CD4-positive, alpha-beta T cell (primary cell): ENCODE measurements at places on chromosomes 2 and 18. TPM values are rescaled to one million over a fixed set of nuclear protein-coding genes. Genes with fewer than 3 reads are reported as not detected.

Gene CD207
- 0.25 TPM for total RNA-seq

Gene ME2
- total RNA-seq = 16.1 TPM

Gene CACNB4
- total RNA-seq = 0.20 TPM

Gene C2orf66
- not detected for total RNA-seq

Gene SERPINB12
- not detected for total RNA-seq

Gene KYNU
- total RNA-seq = 0.50 TPM

Gene METTL5
- total RNA-seq = 13.2 TPM

Gene SLC9A4
- not detected for total RNA-seq

DNA sequence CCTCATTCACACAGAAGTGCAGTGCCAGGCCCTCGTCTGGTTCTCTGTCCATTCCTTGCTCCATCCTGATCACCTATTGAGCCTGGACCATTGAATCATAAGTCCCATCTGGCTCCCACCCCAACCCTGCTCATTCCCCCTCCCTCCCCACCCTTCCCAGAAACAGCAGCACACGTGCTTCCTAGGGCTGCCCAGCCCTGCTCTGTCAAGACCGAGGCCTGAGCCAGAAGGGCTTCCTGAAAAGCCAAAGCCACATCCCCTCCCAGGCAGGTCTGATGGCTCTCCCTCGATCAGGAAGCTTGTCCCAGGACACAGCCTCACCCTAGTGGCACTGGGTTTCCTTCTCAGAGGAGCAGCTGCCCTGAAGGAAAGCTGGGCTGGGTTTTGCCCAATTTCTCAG lies 79.8 kb upstream of the FZD7 start:
- no peak overlapping the region for H3K27ac ChIP-seq
- no peaks in the 10 kb centered on the region for H3K27me3 ChIP-seq
- DNase-seq = no peak
- H3K4me3 ChIP-seq = no peak overlapping the region

- H3K36me3 ChIP-seq = peaks cover 36% of the 10 kb centered on the region
- H3K27ac ChIP-seq = no peak overlapping the region
- H3K27me3 ChIP-seq = no peaks in the 10 kb centered on the region
These were observed 1.4 kb upstream of the ANKRD39 start for GRCh38 chr2:96859099-96859649.

- no peaks in the 10 kb centered on the region for H3K36me3 ChIP-seq
- no peak overlapping the region for H3K27ac ChIP-seq
- peaks cover 28% of the 10 kb centered on the region for H3K4me1 ChIP-seq
- peak; percentile 36 for DNase-seq
- H3K4me3 ChIP-seq = no peak overlapping the region
These were observed 52.8 kb upstream of the IL1RL1 start for GRCh38 chr2:102258386-102259074.

DNA sequence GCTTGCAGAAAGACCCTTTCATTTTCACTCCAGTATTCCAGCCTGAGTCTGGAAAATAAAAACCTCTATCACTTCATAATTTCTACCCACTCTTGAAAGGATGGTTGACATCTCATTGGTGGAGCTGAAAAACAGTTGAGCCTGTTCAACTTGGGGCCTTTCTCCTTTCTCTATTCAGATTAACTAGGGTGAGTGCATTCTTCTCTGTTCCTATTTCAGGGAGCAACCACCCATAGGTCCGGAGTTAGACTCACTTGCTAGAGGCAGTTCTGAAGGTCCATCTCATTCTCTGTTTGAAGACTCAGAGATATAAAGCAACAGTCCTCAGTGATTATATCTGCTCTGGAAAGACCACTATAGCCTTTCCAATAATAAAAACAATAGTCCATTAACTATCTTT lies 167.9 kb upstream of the SPOPL start:
- no peak for DNase-seq
- H3K4me1 ChIP-seq = no peaks in the 10 kb centered on the region
- no peak overlapping the region for H3K4me3 ChIP-seq
- no peak overlapping the region for H3K27ac ChIP-seq
- H3K36me3 ChIP-seq = no peaks in the 10 kb centered on the region

- no peak for DNase-seq
- H3K36me3 ChIP-seq = no peaks in the 10 kb centered on the region
- no peak overlapping the region for H3K27ac ChIP-seq
- no peak overlapping the region for H3K4me3 ChIP-seq
- H3K27me3 ChIP-seq = no peaks in the 10 kb centered on the region
These were observed 21.7 kb downstream of the AKAIN1 start for GRCh38 chr18:5175378-5175777.

DNA sequence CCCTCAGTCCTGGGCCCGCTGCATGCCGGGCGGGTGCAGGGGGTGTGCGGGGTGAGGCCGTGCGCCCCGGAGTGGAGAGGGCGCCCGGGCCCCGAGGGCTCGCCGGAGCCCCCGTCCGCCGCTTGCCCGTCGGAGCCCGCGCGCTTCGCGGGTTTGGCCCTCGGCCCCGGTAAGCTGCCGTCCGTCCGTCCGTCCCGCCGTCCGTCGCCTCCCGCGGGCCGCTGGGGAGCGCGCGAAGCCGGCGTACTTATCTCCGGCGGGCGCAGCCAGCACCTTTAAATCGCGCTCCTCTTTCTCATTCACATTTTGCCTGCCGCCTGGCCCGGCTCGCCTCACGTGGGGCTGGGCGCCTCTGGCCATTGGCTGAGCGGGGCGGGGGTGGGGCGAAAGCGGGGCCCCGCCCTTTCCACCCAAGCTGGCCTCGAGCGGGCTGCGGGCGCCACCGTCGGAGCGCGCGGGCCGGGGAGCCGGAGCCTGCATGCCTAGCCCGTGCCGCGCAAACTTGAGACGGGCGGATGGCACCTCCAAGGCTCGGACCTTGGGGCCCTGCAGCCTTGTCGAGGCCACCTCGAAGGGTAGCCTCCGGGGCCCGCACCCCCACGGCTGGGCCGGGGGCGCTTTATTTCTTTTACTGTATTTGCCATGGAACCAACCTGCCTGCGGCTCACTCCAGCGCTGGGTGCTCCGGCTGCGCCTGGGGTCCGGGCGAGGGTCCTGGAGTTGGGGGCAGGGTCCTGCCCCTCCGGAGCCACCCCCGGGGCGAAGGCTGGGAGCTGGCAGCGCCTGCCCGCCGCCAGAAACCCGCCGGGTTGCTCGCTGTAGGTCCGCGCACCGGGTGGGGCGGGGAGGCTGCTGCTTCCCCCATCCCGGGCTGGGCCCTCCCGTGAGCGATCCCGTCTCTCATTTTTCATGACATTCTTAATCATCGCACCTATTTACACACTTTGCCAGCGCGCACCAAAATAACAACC lies at the start of gene GBX2:
Gene GBX2, minus strand, starts transcription at position 277 of the 971 bp plus-strand sequence. CDS start 415 bp downstream, outside the sequence.
- no peak for DNase-seq
- peaks cover 9% of the 10 kb centered on the region for H3K4me1 ChIP-seq
- H3K27ac ChIP-seq = no peak within 1 kb of the TSS
- peaks cover 88% of the 10 kb centered on the region for H3K27me3 ChIP-seq
- no peaks in the 10 kb centered on the region for H3K36me3 ChIP-seq

- no peak overlapping the region for H3K27ac ChIP-seq
- no peaks in the 10 kb centered on the region for H3K4me1 ChIP-seq
- no peak for DNase-seq
These were observed 14.9 kb downstream of the MRPS9 start for GRCh38 chr2:105052773-105053172.

- no peak overlapping the region for H3K27ac ChIP-seq
- H3K36me3 ChIP-seq = peaks cover 51% of the 10 kb centered on the region
- no peaks in the 10 kb centered on the region for H3K4me1 ChIP-seq
- H3K27me3 ChIP-seq = no peaks in the 10 kb centered on the region
- no peak for DNase-seq
- no peak overlapping the region for H3K4me3 ChIP-seq
These were observed 32.9 kb upstream of the TOGARAM2 start for GRCh38 chr2:28948160-28948559.

DNA sequence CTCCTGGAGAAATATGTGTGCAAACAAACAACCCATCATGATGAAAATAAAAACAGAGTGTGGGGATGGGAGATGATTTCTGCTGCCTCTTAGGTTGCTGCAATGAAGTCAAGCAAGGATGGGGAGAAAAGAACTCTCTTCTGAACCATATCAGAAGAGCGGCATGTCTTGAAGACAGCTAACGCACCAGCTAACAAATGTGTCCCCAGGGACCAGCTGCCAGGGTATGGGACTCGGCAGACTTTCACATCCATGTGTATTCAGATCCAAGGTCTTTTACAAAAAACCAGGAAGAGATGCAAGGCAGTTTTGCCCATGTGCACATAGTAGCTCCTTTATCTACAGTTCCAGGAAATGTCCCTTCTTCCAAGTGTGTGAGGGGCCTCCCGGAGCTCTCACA lies 125.4 kb downstream of the CLIP4 start:
- no peak overlapping the region for H3K27ac ChIP-seq
- H3K27me3 ChIP-seq = peaks cover 2% of the 10 kb centered on the region
- DNase-seq = no peak
- no peak overlapping the region for H3K4me3 ChIP-seq
- H3K4me1 ChIP-seq = no peaks in the 10 kb centered on the region

DNA sequence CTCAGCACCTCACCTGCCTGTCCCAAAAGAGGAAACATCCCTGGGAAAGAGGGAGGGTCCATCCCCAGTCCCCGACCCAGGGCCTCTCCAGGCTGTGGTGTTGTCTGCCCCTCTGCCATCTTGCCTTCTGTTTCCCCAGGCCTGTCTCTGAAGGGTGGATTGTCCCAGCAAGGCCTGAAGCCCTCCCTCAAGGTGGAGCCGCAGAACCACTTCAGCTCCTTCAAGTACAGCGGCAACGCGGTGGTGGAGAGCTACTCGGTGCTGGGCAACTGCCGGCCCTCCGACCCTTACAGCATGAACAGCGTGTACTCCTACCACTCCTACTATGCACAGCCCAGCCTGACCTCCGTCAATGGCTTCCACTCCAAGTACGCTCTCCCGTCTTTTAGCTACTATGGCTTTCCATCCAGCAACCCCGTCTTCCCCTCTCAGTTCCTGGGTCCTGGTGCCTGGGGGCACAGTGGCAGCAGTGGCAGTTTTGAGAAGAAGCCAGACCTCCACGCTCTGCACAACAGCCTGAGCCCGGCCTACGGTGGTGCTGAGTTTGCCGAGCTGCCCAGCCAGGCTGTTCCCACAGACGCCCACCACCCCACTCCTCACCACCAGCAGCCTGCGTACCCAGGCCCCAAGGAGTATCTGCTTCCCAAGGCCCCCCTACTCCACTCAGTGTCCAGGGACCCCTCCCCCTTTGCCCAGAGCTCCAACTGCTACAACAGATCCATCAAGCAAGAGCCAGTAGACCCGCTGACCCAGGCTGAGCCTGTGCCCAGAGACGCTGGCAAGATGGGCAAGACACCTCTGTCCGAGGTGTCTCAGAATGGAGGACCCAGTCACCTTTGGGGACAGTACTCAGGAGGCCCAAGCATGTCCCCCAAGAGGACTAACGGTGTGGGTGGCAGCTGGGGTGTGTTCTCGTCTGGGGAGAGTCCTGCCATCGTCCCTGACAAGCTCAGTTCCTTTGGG lies 47.2 kb downstream of the BOLA3 start:
- no peak overlapping the region for H3K4me3 ChIP-seq
- no peaks in the 10 kb centered on the region for H3K4me1 ChIP-seq
- H3K27ac ChIP-seq = no peak overlapping the region
- no peak for DNase-seq
- peaks cover 52% of the 10 kb centered on the region for H3K36me3 ChIP-seq

DNA sequence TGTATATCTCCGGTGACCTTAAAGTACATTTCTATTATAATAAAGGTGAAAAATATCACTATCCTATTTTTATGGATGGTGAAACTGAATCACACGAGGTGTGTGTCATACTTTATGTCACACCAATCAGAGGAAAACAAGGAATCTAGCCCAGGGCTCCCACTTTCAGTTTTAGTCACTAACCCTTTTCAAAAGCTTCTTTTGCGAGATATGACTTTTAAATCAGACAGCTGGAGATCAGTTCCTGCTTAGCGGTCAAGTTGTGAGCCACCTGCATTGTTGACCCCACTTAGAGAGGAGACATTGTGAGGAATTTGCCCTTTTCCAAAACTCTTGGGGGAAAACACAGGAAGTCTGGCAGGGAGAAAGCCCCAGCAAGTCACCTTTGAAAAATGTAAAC lies 70.5 kb downstream of the CPS1 start:
- H3K4me1 ChIP-seq = no peaks in the 10 kb centered on the region
- no peak for DNase-seq
- H3K36me3 ChIP-seq = no peaks in the 10 kb centered on the region
- H3K4me3 ChIP-seq = no peak overlapping the region
- no peak overlapping the region for H3K27ac ChIP-seq
- no peaks in the 10 kb centered on the region for H3K27me3 ChIP-seq

- H3K4me1 ChIP-seq = no peaks in the 10 kb centered on the region
- no peak overlapping the region for H3K4me3 ChIP-seq
- DNase-seq = no peak
- no peaks in the 10 kb centered on the region for H3K27me3 ChIP-seq
- H3K36me3 ChIP-seq = no peaks in the 10 kb centered on the region
These were observed 321.8 kb upstream of the SPRED2 start for GRCh38 chr2:65754219-65754618.

DNA sequence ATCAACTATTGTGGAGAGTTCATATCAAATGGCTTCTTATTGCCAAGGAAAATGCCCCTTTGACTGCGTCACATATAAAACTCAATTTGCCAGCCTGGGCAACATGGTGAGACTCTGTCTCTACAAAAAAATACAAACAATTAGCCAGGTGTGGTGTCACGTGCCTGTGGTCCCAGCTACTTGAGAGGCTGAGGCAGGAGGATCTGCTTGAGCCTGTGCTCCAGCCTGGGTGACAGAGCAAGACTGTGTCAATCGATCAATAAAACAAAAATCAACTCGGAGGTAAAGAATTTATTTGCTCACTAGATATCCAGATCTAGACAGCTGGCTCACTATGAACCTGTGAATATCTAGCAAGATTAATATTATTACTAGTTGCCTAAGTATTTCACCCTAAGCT lies 1.7 kb upstream of the ZCCHC2 start:
- no peaks in the 10 kb centered on the region for H3K27me3 ChIP-seq
- no peak for DNase-seq
- peaks cover 19% of the 10 kb centered on the region for H3K4me1 ChIP-seq
- no peak overlapping the region for H3K4me3 ChIP-seq
- no peaks in the 10 kb centered on the region for H3K36me3 ChIP-seq
- H3K27ac ChIP-seq = no peak overlapping the region

DNA sequence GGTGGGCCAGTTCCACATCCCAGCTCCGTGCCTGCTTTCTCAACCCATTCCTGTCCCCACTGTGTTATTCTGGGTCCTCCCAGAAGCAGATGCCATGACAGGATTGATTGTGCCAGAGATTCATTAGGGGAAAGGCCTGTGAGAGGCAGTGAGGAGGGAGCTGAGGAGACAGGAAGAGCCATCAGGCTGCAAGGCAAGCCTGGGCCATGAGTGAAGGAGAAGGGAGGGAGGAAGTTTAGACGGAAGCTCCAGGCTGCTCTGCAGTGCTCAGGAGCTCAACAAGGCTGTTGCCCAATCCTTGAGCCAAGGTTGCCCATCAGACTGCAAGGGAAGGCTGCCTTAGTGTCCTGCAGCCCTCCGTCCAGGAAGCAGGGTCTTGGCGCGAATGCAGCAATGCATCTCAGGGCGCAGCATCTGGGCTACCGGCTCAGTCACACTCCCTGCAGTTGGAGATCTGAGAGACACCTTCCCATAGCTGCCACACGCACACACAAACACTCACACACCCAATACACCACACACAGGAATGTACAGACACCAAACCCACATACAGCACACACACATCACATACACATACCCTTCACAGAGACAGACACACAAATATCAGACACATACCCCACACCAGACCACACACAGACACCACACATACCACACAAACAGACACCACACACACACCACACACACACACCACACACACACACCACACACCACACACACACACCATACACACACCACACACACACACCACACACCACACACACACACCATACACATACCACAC lies 139.5 kb upstream of the NDUFV2 start:
- H3K36me3 ChIP-seq = no peaks in the 10 kb centered on the region
- H3K4me3 ChIP-seq = no peak overlapping the region
- H3K4me1 ChIP-seq = no peaks in the 10 kb centered on the region
- no peaks in the 10 kb centered on the region for H3K27me3 ChIP-seq

- no peak overlapping the region for H3K27ac ChIP-seq
- H3K36me3 ChIP-seq = no peaks in the 10 kb centered on the region
- DNase-seq = no peak
- H3K27me3 ChIP-seq = no peaks in the 10 kb centered on the region
These were observed 102.4 kb downstream of the DDX1 start for GRCh38 chr2:15693926-15694588.
